ENCODE measurements at places on chromosomes 16 and 17.

DNA sequence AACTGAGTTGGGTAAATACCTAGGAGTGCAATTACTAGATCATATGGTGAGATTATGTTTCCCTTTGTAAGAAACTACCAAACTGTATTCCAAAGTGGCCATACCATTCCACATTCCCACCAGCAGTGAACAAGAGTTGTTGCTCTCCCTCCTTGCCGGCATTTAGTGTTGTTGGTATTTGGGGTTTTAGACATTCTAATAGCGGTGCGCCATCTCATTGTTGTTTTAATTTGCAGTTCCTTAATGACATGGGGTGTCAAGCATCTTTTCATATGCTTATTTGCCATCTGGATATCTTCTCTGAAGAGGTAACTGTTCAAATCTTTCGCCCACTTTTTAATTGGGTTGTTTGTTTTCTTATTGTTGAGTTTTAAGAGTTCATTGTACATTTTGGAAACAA, 164.2 kb upstream of the LHX1 start:
- DNase-seq: no peak

GRCh38 chr17:48483004-48483403, 47.8 kb downstream of the HOXB1 start:
- DNase-seq: no peak

GRCh38 chr17:62755141-62755851, 52.8 kb downstream of the MARCHF10 start:
- no peak for DNase-seq

GRCh38 chr17:19573075-19573474, 39.4 kb downstream of the SLC47A1 start:
- DNase-seq: peak; percentile 12

DNA sequence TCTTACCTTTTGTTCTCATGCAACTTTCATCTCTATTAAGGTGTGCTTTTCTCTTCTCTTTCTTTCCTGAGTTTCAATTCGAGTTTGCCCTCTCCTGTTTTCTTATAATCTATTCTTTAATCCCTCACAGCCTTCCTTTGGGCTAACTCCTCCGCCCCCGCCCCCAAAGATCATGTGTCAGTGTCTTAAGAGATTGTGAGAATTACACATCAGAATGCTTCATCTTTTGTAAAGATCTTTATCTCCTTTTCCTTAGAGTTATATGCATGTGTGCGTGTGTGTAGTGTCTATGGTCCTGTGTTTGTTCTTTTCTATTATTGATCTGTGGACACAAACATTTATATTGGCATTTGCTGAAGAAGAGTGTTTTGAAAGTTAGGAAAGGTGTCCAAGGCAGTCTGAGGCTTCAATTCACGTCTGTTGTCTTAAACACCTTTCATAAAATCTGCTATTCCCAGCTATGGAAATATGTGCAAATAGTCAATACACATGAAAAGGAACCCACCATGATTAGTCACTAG, 6.1 kb upstream of the ALDH3A2 start:
- DNase-seq: no peak

GRCh38 chr17:49162866-49163265, 30.3 kb downstream of the B4GALNT2 start:
- DNase-seq: no peak

DNA sequence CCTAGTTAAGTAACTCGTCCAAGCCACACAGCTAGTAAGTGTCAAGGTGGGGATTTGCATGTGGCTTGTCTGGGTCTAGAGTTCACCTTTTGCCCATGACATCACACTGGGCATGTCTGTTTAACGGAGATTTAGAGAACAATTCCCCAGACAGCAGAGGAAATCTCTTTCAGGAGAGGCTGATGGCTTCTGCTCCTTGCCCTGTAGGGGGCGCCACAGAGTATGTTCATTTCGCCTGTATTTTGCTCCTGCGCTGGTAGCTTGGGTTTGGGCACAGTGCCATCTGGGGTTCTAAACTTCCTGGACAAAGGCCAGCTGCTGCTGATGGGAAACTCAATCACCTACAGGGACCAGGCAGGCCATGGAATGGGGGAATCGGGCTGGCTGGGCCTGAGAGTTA, 20.4 kb downstream of the OTOA start:
- DNase-seq: no peak

- DNase-seq: no peak
Observed at GRCh38 chr16:79150151-79150550, 450.4 kb downstream of the MAF start.

DNA sequence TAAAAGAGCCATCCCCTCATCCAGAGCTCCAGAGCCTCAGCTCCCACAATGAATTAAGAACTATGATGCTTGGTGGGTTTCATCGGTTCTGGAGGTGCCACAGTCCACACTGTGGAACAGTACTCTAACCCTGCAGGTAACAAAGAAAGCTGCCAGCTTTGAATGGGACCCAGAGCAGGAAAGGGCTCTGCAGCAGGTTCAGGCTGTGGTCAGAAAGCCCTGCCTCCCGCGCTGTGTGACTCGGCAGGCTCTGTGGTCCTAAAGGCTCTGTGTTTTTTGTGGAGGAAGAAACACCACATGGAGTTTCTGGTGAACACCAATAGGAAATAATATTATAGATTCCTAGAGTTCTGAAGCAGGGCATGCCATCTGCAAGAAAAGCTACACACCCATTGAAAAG, 32.5 kb downstream of the MRPS23 start:
- DNase-seq: no peak

GRCh38 chr17:14149751-14150150, 80.4 kb downstream of the COX10 start:
- DNase-seq: no peak

DNA sequence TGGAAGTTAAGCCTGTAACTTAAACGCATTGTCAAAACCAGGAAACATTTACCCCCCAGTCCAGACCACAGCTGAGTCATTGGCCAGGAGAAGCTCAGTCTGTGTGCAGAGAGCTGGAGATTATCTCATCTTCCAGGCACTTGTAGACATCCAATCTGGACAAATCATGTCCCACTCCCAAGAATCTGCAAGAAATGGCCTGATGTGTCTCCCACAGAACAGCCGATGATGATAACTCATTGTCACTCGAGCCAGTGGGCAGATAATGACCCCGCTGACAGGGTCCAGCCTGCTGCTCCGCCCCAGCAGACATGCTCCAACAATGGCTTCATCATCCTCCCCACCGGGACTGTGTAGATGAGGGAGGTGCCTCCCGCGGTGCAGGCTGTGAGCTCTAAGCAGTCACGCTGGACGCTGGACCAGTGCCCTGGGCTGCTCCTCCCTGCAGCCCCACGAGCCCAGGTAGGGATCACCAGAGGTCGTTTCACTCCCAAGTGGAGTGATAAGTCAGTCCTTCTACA, 322.5 kb downstream of the C16orf95 start:
- DNase-seq: peak; percentile 97

DNA sequence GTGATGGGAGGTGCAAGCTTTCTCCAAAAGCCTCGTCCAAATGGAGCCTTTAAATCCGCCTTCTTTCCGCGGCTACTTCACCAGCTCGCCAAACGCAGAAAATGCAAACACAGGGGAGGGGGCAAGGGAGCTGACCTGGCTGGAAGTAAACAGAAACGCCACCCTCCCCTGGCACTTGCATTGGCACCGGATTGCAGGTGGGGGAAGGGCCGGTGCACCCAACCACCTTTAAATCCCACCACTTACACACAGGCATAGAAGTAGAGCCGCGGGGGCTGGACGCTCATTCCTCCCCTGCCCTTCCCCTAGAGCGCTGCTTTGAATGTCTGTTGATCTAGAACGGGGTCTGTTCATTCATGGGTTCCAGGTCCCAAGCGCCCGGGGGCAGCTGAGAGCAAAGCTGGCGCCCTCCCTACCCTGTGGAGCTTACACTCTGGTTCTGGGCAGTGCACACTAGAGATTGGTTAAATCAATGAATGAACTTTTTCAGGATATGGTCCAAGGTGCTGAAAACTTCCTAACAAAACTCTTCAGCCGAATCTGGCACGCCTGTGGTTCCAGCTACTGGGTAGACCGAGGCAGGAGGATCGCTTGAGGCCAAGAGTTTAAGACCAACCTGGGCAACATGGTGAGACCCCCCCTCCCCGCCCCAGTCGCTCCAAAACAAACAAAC, 920 bp upstream of the ZCCHC14 start:
- no peak for DNase-seq

DNA sequence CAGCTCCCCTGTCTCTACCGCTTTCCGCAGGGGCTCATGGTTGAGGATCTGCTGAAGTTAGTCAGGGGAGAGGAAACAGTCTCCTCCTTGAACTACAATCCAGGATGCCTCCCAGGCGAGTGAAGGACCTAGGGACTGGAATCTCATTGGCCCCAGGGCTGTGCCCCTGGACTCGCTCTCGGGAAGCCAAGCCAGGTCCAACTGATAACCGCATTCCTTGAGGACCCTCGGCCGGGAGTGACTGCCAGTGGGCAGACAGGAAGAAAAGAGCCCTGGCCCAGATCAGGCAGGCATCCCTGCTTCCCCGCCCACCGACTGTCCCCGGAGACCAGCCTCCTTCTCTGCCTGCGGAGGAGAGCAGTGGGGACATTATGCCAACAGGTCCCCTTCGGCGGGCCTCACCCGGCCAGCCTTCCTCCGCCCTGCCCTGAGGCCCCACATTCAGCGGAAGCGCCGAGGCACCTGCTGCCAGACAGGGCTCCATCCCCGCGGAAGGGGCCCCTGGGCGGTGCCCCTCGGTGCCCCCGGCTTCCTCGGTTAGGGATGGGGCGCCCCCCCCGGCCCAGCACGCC, 776 bp downstream of the LRRC75A start:
- no peak for DNase-seq

DNA sequence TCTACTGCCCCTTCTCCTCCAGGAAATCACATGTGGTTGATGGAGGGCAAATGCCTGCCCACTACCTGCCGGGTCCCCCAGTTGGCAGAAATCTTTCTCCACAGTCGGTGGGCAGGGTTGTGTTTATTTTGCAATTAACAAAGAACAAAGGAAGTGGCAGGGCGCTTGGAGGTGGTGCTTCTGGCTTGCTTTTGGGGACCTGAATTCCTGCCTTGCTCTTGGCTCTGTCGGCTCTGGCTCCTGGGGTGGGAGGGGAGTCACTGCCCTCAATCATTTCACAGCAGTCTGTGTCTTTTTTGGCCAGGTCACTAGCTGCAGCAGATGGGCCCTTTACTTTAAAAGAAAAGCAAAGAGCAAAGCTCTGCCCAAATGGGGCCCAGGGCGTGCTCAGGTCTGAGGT, 69.2 kb downstream of the C16orf78 start:
- DNase-seq: no peak

DNA sequence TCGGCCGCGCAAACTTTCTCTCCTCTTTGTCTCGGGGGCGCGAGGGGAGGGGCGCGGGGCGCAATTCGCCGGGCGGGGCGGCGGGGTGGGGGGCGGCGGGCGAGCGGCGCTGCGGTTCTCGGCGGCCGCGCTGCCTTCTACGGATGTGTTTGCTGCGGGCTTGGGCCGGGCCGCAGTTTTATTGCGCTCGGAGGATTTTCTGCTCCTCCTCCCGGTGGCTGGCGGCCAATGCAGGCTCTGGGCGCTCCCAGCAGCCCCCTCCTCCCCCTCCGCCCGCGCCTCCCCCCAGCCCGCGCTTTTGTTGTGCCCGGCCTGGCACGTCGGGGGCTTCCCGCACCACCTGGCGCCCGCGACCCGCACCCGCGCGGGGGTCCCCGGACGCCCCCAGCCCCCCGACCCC, at the start of gene TIMP2:
TIMP2 (minus strand) TSS at position 154 of the 400 bp plus-strand sequence. CDS start 299 bp downstream, outside the sequence.
- DNase-seq: peak; percentile 83

GRCh38 chr16:88599825-88600538, 29.8 kb downstream of the ZC3H18 start:
- DNase-seq: no peak

DNA sequence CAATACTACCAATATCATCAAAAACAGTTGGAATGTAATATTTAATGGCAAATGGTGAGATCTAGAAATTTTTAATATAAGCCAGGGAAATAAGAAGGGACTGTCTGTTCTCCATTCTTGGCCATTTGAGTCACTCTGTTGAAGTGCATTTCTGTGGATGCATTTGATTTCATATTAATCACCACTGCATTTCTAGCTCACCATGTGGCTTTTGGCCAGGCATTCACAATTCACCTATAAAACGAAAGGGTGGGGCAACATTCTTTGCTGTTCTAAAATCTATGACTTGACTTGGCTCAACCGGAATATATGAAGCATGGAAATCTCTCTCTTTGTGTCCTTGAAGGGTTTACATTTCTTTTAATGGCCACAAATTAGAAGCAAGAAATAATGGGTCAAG, 483.0 kb downstream of the SLC39A11 start:
- peak; percentile 70 for DNase-seq

DNA sequence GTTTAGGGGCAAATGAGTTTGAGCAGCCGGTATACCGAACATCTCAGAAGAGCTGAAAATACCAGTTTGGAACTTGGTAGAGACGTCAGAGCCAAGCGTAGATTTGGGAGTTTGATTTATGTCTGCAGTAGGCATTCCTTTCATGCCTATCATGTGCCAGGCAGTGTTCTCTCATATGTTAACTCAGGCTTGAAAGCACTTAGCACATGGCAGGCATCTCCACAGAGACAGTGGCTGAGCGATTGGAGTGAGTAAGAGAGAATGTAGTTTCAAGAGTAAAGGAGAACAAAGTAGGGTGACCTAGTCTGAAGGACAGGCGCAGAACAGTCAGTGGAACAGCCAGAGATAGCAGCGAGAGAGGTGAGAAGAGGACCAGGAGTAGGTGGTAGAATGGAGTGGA, 207.0 kb downstream of the FTO start:
- DNase-seq: no peak

DNA sequence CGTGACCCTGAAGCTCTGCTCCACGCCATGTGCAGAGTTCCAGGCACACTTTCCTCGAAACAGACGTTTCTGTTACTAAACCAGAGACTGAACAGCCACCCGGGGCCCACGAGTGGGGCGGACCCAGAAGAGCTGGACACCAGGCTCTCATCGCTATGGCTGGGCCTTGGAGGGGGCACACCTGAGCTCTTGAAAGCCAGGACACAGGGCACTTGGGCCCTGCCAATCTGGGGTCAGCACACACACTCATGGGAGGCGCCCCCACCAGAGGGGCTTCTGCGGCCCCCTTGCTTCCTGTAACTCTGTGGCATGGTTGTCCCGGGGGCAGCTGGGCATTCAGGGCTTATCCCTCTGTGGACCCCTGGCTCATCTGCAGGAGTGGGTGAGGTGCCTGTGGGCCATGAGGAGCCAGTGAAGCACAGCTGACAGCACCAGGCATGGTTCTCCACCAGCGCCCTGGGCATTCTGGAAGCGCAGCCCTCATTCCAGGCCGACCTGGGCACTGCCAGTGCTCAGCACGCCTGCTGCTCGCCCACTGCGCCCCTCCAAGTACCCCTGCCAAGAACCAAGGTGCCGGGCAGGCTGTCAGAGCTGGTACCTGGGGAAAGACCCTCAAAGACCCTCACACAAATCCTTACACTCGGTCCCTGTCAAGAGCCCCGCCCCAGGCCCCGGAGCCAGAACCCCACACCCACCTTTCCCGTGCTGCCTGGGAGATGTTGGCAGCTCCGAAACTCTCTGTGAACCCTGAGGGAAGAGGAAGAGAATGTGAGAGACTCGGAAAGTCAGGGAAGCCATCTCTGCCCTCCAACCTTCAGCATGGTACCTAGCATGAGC, 61.1 kb downstream of the IL21R start:
- DNase-seq: no peak
